Mesothelial cell of epicardium (in vitro differentiated cells): ENCODE measurements at places on chromosomes 16 and 17. TPM values are rescaled to one million over a fixed set of nuclear protein-coding genes. Genes with fewer than 3 reads are reported as not detected.

Gene SMARCD2
- total RNA-seq, result 70.1 to 72.3 TPM (median 72.2 TPM) in 3 replicates

Gene CNTNAP1
- 20.5 to 23.1 TPM (median 20.9 TPM) in 3 replicates for total RNA-seq

Gene KRTAP1-1
- total RNA-seq, result not detected in 3 replicates

Gene OR3A1
- total RNA-seq, result not detected in 3 replicates

Gene CD300H
- not detected in 3 replicates for total RNA-seq
